Activated naive CD4-positive, alpha-beta T cell treated with anti-CD3 and anti-CD28 coated beads for 36 hours (primary cell): ENCODE measurements at places on chromosomes 12 and 14.

- H3K27me3 ChIP-seq, result peaks cover 2% of the 10 kb centered on the region
- DNase-seq, result no peak
- H3K4me3 ChIP-seq, result no peak overlapping the region
Observed at GRCh38 chr14:78798757-78799156, 628.6 kb downstream of the NRXN3 start.

DNA sequence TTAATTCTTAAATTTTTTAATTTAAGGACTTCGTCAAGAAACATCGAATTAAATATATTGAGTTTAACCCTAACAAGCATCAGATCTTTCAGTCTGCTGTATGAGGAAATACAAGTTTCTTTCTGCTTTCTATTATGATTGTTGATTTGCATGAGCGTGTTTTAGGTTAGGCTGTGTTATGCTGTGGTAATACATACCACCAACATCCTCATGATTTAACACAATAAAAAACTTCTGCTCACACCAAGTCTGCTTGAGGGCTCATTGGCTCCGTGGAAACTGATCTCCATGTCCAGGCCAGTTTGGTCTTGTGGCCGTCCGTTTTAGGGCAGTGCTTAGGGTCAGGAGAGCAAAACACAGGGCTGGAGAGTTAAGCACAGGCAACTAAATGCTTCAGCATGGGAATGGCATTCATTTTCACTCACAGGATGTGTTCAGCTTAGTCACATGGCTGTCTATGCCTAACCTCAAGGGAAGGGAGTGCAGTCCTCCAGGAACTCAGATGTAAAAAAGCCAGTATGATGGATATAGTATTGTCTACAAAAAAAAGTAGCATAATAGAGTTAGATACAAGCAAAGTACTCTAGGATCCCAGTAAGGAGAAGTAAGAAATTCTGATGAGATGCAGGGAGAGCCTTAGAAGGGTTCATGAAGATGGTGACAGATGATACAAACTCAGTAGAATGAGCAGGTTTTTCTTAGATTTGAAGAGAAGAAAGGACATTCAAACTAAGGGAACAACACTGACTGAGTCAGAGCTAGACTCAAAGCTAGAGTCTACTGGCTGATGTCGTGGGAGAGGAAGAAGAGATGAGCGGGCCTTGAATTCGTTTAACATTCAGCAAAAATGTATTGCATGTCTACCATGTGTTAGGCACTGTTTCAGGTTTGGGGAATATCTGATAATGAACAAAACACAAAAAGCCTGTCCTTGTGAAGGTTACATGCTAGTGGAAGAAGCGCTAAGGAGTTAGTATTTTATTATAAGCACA is 16.3 kb downstream of the MARK3 start:
- peak; percentile 36 for DNase-seq
- H3K4me3 ChIP-seq, result no peak overlapping the region
- no peaks in the 10 kb centered on the region for H3K27me3 ChIP-seq

GRCh38 chr12:49050507-49051372 is 9.9 kb downstream of the KMT2D start:
- no peak overlapping the region for H3K27ac ChIP-seq
- peaks cover 49% of the 10 kb centered on the region for H3K36me3 ChIP-seq
- no peaks in the 10 kb centered on the region for H3K27me3 ChIP-seq
- H3K4me3 ChIP-seq, result no peak overlapping the region
- no peak for DNase-seq
- H3K4me1 ChIP-seq, result peaks cover 12% of the 10 kb centered on the region

DNA sequence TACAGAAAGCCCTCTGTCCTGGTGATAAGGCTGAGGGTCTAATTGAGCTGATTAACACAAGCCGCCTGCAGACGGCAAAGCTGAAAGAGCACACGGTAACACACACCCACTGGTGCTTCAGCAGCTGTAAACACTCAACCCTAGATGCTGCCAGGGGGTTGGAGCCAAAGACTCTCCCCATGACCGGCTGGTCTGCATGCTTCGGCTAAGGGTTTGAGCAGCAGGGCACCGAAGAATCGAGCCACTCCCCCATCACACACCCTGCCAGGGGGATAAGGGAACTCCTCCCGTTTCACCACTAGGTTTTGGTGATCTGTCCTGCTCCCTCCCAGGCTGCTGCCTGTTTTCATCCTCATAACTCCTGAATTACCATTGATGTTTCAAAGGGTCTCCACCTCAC is 141.0 kb upstream of the OVCH1 start:
- no peak for DNase-seq
- H3K27ac ChIP-seq, result no peak overlapping the region
- H3K36me3 ChIP-seq, result no peaks in the 10 kb centered on the region
- H3K4me3 ChIP-seq, result no peak overlapping the region
- H3K27me3 ChIP-seq, result peaks cover 4% of the 10 kb centered on the region

- no peaks in the 10 kb centered on the region for H3K27me3 ChIP-seq
- no peaks in the 10 kb centered on the region for H3K4me1 ChIP-seq
- no peaks in the 10 kb centered on the region for H3K36me3 ChIP-seq
- DNase-seq, result no peak
Observed at GRCh38 chr14:26526137-26526536, 71.7 kb downstream of the NOVA1 start.

DNA sequence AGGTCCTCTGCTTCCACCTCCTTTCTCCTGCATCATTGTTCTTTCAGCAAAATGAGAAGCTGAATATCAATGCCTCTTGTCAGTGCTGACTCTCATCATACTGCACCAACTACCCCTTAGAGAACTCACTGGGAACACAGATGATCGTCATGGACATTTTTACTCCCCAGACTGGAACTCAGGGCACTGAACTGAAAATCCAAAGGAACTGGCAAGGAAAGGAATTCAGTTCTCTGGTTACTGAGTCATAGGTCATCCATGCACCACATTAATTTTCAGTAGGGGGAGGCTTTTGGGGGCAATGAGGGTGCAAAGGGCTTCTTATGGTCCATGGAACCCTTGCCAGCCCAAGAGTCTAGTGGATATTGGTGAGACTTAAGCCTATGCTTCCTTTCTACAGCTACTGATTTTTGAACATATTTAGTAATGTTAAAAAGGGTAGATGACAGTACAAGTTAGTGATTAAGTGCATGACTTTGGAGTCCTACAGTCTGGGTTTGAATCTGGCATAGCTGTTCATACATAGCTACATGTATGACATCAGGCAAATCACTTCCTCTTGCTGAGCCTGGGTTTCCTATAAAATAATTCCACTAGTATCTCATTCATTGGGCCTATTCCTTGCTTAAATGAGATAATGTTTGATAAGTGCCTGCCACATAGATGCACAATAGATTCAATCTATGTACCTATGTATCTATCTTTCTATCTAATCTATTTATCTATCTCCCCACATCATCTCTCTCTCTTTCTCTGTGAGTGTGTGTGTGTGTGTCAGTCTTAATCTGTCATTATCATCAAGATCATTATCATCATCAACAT is 29.2 kb downstream of the BBS10 start:
- no peak overlapping the region for H3K27ac ChIP-seq
- H3K36me3 ChIP-seq, result peaks cover 1% of the 10 kb centered on the region
- peaks cover 18% of the 10 kb centered on the region for H3K27me3 ChIP-seq
- H3K4me3 ChIP-seq, result no peak overlapping the region
- DNase-seq, result no peak
- no peaks in the 10 kb centered on the region for H3K4me1 ChIP-seq

GRCh38 chr12:75840994-75841355 is 190.6 kb downstream of the PHLDA1 start:
- peaks cover 4% of the 10 kb centered on the region for H3K4me1 ChIP-seq
- H3K4me3 ChIP-seq, result no peak overlapping the region
- DNase-seq, result no peak
- H3K36me3 ChIP-seq, result no peaks in the 10 kb centered on the region

DNA sequence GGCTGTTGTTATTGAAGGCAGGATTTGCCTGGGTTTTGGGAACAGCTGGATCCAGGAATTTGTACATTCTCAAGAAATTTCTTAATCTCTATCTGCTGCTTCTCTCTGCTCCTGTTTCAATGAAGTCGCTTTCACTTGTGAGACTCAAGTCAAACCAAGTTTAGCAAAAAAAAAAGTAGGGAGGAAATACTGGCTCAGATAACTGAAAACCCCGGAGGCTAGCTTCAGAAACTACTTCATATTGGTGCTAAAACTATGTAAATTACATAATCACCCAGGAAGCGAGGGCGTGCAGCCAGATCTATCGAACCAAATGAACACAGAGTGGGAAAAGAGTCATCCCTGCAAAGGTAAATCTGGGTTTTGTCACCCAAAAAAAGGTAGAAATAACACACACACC is 68.3 kb upstream of the FICD start:
- H3K4me1 ChIP-seq, result no peaks in the 10 kb centered on the region
- H3K27me3 ChIP-seq, result peaks cover 12% of the 10 kb centered on the region
- no peak overlapping the region for H3K4me3 ChIP-seq
- no peaks in the 10 kb centered on the region for H3K36me3 ChIP-seq
- H3K27ac ChIP-seq, result no peak overlapping the region

GRCh38 chr12:49094160-49094974 is at the start of gene DHH:
Gene DHH (minus strand): TSS chr12:49094801. CDS start chr12:49094512, 289 bp downstream.
- peaks cover 51% of the 10 kb centered on the region for H3K27me3 ChIP-seq
- H3K36me3 ChIP-seq, result peaks cover 4% of the 10 kb centered on the region
- no peak for DNase-seq
- no peak within 1 kb of the TSS for H3K27ac ChIP-seq
- H3K4me3 ChIP-seq, result no peak within 1 kb of the TSS
- peaks cover 36% of the 10 kb centered on the region for H3K4me1 ChIP-seq

DNA sequence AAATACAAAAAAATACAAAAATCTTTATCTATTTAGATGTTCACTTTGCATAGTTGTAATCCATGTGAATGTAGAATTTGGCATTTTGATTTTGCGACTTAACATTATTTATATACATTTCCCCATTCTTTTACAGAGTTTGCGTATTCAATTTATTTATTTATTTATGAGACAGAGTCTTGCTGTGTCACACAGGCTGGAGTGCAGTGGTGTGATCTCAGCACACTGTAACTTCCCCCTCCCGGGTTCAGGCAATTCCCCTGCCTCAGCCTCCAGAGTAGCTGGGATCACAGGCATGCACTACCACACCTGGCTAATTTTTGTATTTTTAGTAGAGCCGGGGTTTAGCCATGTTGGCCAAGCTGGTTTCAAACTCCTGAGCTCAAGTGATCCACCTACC is 25.3 kb upstream of the STRN3 start:
- no peak overlapping the region for H3K4me3 ChIP-seq
- H3K4me1 ChIP-seq, result peaks cover 5% of the 10 kb centered on the region
- no peak for DNase-seq
- H3K27ac ChIP-seq, result no peak overlapping the region
- no peaks in the 10 kb centered on the region for H3K36me3 ChIP-seq

- H3K4me1 ChIP-seq, result peaks cover 25% of the 10 kb centered on the region
- H3K27me3 ChIP-seq, result peaks cover 32% of the 10 kb centered on the region
Observed at GRCh38 chr12:132596016-132596415, 14.4 kb downstream of the LRCOL1 start.

- H3K4me3 ChIP-seq, result no peak overlapping the region
- no peaks in the 10 kb centered on the region for H3K4me1 ChIP-seq
- no peaks in the 10 kb centered on the region for H3K36me3 ChIP-seq
- H3K27me3 ChIP-seq, result no peaks in the 10 kb centered on the region
- DNase-seq, result no peak
- no peak overlapping the region for H3K27ac ChIP-seq
Observed at GRCh38 chr12:39116861-39117260, 211.5 kb upstream of the CPNE8 start.

GRCh38 chr12:28506271-28506670 is 316.0 kb downstream of the CCDC91 start:
- no peak for DNase-seq
- H3K27ac ChIP-seq, result no peak overlapping the region
- H3K4me3 ChIP-seq, result no peak overlapping the region
- no peaks in the 10 kb centered on the region for H3K4me1 ChIP-seq

GRCh38 chr12:131250028-131250950 is 296.6 kb downstream of the ADGRD1 start:
- H3K4me3 ChIP-seq, result no peak overlapping the region
- H3K4me1 ChIP-seq, result no peaks in the 10 kb centered on the region

DNA sequence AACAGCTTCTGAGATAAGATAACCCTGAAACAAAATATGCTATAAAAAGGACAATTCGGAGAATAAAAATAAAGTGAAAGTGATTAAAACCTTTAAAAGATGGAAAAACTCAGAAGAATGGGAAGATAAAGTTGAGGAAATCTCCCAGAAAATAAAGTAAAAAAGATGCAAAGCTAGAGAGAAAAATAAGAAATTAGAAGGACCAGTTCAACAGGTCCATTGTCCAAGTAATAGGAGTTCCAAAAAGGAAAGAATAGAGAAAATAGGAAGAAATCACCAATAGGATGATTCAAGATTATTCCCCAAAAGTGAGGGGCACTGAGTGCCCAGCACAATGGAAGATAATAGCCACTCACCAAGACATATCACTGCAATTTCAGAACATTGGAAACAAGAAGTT is 4.8 kb upstream of the PRPF40B start:
- peaks cover 10% of the 10 kb centered on the region for H3K27me3 ChIP-seq
- H3K4me1 ChIP-seq, result peaks cover 14% of the 10 kb centered on the region
- DNase-seq, result no peak
- no peak overlapping the region for H3K27ac ChIP-seq

DNA sequence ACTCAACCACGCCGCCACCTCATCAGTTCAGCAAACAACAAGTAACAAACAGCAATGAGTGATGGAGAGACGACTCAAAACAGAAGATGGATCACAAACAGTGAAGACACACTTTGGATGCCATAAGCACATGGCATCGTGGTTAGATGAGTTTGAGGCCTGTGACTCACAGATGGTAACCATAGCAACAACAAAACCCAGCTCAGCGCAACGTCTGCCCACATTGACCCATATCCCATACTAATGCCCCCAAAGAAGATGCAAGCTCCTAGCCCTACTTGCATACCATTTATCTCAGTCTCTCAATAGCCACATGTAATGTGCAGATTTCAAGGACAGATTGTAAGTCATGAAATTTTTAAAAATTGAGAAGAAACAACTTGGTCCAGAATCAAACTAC is 1322.3 kb upstream of the TMEM132C start:
- no peak for DNase-seq
- H3K4me3 ChIP-seq, result no peak overlapping the region
- no peak overlapping the region for H3K27ac ChIP-seq
- H3K27me3 ChIP-seq, result peaks cover 7% of the 10 kb centered on the region
- H3K4me1 ChIP-seq, result no peaks in the 10 kb centered on the region

DNA sequence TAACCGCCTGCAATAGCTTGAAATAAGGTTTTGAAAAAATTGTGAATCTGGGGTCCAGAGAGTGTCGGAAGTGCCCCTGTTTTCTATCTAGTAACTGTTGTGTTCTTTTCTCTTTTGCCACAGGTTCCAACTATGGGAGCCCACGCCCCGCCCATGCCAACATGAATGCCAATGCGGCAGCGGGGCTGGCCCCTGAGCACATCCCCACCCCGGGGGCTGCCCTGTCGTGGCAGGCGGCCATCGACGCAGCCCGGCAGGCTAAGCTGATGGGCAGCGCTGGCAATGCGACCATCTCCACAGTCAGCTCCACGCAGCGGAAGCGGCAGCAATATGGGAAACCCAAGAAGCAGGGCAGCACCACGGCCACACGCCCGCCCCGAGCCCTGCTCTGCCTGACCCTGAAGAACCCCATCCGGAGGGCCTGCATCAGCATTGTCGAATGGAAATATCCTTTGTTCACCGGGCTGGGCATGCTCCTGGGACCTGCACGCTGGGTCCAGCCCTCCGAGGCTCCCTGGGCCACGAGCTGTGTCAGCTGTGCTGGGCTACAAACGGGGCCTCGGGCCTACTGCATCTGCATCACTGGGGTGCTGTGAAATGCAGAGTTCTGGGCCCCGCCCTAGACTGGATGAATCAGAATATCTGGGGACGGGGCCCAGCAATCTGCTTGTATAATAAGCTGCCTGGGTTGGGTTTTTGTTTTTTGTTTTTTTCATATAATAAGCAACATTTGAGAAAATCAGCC is 62.5 kb downstream of the CACNA1C start:
- no peak for DNase-seq
- H3K27me3 ChIP-seq, result no peaks in the 10 kb centered on the region
- no peak overlapping the region for H3K4me3 ChIP-seq
- H3K36me3 ChIP-seq, result no peaks in the 10 kb centered on the region
- no peak overlapping the region for H3K27ac ChIP-seq
- H3K4me1 ChIP-seq, result no peaks in the 10 kb centered on the region
